ENCODE measurements at places on chromosomes 5 and 9. TPM values are rescaled to one million over a fixed set of nuclear protein-coding genes. Genes with fewer than 3 reads are reported as not detected.

GRCh38 chr5:40073927-40074326 lies 605.8 kb upstream of the PTGER4 start:
- DNase-seq: no peak

DNA sequence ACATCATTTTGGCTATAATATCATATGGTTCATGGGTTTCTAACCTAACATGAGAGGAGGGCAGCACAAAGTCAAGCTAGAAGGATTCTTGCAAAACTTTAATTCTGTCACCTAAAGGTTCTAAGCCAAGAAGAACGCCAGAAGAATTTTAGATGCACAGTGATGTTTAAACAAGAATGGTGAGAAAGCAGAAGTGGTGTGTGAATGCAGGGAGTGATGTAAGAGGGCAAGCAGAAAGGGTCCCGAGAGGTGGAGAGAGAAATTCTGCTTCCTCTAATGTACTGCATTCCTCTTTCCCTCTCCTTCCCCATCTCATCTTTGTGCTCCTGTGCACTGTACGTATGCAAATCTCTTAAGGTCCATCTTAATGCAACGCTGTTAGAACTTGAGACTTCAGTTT lies 2.1 kb upstream of the TRMO start:
- no peak for DNase-seq

STKLD1 gene
- total RNA-seq: not detected

DNA sequence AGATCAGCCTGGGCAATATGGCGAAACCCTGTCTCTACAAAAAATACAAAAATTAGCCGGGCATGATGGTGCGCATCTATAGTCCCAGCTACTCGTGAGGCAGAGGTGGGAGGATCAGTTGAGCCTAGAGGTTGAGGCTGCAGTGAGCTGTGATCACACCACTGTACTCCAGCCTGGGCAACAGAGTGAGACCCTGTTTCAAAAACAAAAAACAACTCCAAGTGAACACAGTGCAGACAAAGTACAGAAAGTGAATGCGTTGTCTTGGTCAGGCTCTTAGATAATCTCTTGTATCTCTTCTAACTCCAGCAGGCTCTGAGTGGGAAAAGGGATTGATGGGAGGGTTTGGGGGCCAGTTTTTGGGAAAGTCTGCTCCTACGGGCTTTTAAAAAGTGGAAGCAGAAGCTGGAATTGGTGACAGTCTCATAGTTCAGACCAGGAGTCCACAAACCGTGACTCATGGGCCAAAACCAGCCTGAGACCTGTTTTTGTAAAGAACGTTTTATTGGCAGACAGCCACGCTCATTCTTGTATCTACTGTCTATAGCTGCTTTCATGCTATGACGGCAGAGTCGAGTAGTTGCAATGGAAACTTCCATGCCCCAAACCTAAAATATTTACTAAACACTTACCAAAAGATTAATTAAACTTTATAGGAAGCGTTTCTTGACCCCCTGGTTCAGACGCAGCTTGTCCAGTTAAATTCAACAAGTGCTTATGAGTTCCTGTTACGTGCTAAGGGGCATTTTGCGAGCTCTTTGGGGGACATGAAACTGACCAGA lies 32.9 kb downstream of the NDST1 start:
- no peak for DNase-seq

TRPM3 gene
- 0.02 TPM for total RNA-seq

GRCh38 chr9:113931140-113931539 lies 55.0 kb downstream of the ZNF618 start:
- DNase-seq: no peak

DNA sequence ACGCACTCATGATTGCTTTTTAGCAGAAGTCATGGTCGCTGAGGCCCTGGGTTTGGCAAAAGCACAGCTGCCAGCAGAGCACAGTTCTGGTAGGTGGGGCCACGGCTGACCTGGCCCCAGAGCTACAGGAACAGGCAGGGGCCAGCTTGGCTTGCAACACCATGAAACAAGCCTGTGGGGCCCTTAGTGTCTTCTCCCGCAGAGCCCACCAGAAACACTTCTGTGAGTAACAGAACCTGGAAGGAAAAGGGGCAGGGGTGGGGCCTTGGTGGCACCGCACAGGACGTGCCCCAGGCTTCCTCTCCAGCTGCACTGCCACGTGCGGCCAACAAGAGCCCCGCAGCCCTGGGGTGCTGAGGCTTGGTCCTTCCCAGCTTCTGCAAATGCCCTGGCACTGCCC lies 4.8 kb downstream of the ASB6 start:
- no peak for DNase-seq

DNA sequence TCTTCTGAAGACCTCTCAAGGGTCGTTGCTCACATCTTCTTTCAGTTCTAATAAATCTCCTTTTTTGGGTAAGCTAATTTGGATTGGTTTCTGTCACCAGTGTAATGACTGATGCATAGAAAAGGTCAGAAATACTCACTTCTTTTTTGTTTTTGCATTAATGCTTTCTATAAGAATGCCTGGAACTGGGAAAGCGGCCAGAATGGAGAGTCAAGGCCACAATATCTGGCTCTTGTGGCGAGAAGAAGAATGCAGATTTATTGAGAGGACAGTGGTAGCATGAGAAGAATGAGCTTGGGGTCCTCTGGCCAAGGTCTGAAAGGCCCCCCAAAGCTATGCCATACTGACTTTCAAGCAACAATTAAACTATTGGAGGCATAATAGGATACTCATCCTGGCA lies 88.0 kb upstream of the SLC12A2 start:
- DNase-seq: no peak

DNA sequence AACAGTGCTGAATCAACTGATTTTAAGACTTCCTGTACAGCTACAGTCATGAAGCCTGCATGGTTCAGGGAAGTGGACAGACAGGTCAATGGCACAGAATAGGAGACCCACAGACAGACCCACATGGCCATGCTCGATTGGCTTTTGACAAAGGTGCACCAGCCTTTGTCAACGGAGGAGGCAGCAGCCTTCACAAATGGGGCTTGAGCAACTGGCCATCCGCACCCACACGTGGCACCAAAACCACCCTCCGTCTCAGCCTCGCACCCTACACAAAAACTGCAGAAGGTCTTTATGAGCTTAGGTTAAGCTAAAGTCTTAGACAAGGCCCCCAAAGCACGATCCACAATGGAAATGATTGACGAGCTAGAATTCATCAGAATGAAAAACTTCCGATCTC lies 59.5 kb upstream of the UBAC1 start:
- no peak for DNase-seq

- no peak for DNase-seq
Observed at GRCh38 chr9:95643619-95644018, 126.8 kb upstream of the PTCH1 start.

LYRM7 gene
- 17.7 TPM for total RNA-seq

DNA sequence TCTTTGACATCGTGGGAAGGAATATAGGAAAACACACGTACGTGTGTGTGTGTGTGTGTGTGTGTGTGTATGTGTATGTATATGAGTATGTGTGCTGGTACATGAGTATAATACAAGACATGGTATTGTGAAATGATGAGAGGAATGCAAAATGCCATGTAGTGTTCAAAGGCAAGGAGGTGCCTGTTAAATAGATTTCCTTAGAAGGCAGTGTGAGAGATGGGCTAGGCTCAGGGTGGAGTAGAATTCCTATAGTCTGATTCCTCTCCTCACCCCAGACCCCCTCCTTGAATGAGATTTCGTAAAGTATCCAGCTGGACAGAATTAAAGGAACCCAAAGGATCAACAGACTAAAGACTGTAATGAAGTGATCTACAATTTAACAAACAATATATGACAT lies 11.1 kb downstream of the GPR21 start:
- no peak for DNase-seq

PRELID2 gene
- total RNA-seq: 10.7 TPM

DNA sequence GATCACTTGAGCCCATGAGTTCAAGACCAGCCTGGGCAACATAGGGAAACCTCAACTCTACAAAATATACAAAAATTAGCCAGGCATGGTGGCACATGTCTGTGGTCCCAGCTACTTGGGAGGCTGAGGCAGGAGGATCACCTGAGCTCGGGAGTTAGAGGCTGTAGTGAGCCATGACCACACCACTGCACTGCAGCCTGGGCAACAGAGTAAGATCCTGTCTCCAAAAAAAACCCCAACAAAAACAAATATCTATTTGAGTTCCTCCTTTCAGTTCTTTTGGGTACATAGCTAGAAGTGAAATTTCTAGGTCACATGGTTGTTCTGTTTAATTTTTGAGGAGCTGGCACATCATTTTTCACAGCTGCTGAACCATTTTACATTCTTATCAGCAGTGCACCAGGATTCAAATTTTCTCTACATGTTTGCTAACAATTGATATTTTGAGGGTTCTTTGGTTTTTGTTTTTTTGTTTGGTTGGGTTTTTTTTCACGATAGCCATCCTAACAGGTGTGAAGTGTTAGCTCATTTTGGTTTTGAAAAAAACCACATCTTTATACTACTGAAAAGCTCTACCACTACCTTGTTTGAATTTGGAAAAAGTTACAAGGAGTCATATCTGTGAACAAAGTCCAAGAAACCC lies 176.9 kb upstream of the SLC12A2 start:
- DNase-seq: no peak

DNA sequence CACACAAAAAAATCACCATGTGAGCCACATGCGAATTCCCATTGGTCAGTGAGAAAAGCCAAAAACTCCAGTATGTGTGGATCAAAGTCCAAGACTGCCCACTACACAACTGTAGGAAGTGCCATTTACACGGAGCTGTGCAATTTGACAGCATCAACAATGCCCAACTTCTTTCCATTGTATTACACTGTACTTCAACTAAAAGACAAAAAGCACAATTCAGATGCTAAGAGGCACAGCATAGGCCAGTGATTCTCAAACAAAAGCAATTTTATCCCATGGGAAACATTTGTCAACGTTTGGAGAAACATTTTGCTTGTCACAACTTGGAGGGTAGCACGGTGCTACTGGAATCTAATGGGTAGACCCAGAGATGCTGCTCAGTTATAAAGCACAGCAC lies 39.8 kb downstream of the IARS1 start:
- no peak for DNase-seq

- no peak for DNase-seq
Observed at GRCh38 chr5:98308960-98309359, 464.5 kb upstream of the RGMB start.

DNA sequence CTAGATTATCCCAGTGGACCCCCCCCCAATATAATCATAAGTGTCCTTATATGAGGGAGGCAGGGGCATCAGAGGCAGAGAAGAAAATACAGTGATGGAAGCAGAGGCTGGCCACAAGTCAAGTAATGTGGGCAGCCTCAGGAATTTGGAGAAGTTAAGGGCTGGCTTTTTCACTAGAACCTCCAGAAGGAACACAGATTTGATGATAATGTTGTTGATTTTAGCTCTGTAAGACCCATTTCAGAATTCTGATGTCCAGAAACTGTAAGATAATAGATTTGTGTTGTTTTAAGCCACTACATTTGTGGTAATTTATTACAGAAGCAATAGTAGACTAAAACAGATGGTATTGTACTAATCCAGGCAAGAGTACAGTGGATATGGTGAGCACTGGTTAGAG lies 36.3 kb upstream of the LRRTM2 start:
- no peak for DNase-seq

Measured in activated naive CD4-positive, alpha-beta T cell treated with anti-CD3 and anti-CD28 coated beads, Interleukin-2, amount 50 U/mL, for 72 hours (primary cell).